T47D (cell line): ENCODE measurements at places on chromosomes 2 and 18.
A peak's percentile ranks its signal among the peaks of the same experiment; 100 is the strongest.

DNA sequence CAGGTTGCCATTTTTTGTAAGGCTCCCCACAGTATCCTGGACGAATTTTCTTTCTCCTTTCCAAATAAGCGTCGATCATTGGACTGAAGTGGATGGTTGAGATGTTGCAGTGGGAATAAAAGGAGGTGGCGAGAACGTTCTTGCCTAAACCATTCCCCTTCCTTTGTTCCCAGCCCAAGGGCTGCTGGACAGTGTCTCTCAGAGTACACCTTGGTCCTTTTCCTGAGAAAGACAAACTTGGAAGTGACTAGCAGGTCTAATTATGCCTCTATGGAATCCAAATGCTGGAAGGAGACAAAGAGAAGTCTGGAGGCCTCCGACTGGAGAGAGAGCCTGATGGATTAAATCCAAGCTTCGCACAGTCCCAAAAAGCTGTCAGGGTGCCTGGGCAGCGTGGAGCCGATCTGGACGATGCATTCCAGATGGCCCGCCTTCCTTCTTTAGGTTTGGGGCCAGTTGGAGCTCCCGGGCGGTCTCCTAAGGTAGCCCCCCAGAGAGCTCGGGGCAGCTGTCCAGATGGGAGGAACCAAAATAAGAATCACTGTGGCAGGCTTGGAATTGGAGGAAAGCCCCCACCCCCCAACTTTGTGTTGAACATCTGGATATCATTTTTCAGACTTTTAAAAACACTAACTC, 186.8 kb downstream of the TMEM247 start:
- DNase-seq, result no peak

GRCh38 chr2:2291500-2292260, 39.4 kb downstream of the MYT1L start:
- DNase-seq, result peak; percentile 33

DNA sequence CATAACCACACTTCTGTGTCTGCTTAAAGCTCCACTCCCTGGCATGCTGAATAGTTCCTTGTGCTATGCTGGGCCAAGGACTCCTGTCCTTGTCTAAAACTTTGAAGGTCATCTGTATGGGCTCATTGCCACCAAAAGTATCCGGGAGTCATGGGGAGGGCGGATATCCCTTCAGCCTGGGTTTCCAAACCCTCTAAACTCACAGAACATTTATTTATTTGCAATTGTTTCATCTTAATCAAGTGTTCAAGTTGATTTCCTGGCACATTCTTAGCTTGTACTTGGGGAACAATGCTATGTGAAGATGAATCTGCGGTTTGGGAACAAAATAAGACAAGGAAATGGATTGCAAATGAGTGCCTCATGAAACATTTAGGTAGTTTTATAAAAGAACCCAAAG, 1.8 kb downstream of the NOSTRIN start:
- no peak for DNase-seq

- no peak for DNase-seq
Measured at GRCh38 chr2:102417946-102418345, 5.0 kb upstream of the IL18RAP start.

DNA sequence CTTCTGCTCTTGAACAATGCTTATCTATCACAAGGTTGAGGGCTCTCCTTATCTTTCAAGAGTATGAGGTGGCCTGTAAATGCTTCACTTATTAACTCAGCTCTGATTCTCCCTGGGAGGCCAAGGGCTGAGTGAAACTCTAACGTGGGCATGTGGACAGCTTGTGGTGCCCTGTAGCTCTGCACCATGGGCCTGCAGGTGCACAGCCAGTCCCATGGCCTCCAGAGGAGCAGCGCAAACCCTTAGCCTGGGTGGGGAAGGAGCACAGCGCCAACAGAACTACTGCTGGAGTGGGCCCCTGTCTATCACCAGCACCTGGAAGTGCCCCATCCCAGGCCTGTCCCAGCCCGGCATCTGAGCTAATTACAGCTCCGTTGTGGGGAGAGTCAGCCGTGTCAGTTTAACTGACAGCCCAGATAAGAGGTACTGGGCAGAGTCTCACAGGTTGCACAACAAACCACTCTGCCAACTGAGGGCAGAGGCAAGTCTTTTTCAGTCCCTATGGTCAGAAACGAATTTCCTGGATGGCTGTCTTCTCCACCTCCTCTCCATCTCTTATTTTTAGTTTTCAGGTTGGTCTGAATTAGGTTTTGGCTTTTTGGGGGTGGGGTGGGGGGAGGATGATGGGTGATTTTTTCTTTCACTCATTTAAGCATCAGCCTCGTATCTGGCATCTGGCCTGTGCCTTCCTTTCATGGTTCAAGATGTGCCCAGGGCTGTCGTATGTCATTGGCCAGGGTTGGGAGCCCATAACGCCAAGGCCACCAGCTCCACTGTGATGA, 219.5 kb downstream of the BCL2 start:
- no peak for DNase-seq

DNA sequence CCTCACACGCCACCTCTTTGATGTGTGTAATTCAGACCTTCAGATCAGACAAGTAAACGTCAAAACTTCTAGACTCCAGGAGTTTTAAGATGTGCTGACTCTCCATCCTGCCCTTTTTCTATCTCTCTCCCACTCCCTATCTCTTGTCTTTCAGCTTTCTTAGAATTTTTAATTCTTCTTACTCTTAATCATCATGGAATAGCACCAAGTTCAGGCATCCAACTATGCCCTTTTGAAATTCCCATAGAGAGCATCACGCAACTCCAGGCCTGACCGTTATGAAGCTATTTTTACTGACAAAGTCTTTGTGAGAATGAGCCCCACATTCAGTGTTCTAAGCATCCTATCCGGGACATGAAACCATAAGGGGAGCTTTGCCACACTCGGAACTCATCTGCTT, 62.6 kb downstream of the CTAGE1 start:
- DNase-seq, result no peak

DNA sequence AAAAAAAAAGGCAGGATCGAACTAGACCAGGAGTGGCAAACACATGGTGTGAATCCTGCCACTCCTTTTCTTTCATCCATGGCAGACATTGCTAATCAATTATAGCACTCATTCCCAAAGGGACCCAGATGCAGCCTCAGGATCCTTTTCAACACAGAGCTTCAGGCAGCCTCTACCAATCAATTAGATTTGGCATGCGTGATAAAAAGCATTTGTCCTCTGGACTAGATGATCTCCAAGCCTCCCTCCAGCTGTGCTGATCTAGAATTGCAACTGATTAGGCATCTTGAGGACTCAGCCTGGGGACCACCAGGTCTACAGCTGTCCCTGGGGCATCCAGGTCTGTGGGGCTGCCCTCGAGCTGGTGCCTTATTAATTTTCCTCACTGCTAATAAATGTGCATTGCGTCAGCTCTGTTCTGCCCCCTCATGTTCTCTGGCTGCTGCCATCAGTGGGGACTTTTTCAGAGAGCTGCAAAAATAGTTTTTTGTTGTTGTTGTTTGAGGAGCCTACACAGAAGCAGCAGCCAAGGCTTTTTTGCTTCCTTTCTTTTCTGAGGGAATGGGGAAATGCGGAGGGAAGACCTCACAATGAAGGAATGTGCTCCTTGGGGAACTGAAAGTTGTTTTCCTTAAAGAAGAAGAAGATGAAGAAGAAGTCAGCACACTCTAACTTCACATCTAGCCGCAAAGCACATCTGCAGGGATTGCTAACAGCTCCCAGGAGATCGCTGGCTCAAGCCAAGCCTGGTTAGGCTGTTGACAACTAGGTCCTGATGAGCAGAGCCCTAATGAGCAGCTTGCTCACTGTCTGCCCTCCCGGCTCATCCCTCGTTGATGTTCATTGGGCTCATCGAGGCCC, 8.8 kb upstream of the ATOH8 start:
- no peak for DNase-seq

- no peak for DNase-seq
Measured at GRCh38 chr2:67833632-67834031, 229.2 kb downstream of the C1D start.

- no peak for DNase-seq
Measured at GRCh38 chr2:207749873-207750272, 19.8 kb downstream of the FZD5 start.

- DNase-seq, result no peak
Measured at GRCh38 chr2:127504552-127505430, 21.5 kb downstream of the IWS1 start.

GRCh38 chr18:36658611-36659010, 170.2 kb downstream of the TPGS2 start:
- no peak for DNase-seq

DNA sequence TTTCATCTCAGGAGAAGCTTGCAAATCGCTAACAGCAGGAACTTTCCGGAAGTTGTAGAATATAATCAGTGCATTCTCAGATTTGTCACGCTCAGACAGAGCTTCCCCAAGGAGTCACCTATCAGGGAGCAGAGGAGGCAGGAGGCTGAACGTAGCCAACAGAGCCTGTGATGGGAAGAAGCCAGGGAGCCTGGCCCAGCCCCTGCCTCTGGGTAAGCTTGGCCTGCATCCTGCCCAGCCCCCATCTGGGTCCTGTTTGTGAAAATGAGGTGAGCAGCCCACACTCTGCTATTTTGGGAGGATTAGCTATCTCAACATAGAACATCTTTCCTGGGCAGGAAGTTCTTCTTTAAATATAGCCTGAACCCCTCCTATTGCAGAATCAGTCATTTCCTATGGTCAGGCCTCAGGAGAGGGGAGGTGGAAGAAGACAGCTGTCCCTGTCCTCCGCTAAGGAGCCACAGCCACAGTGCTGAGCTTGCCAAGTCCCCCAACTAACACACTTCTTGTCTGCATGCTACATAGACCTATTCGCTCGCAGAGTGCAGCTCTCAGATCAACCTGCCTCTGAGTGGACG, 19.2 kb upstream of the PKDCC start:
- no peak for DNase-seq

- no peak for DNase-seq
Measured at GRCh38 chr18:1796636-1797035, 774.7 kb downstream of the METTL4 start.

GRCh38 chr2:157789933-157790511, 86.1 kb downstream of the ACVR1 start:
- DNase-seq, result no peak

GRCh38 chr18:77165503-77166188, 33.1 kb upstream of the MBP start:
- DNase-seq, result no peak

- no peak for DNase-seq
Measured at GRCh38 chr2:181684454-181685149, 4.3 kb upstream of the NEUROD1 start.

GRCh38 chr2:178108176-178108575, 4.1 kb upstream of the RBM45 start:
- no peak for DNase-seq

DNA sequence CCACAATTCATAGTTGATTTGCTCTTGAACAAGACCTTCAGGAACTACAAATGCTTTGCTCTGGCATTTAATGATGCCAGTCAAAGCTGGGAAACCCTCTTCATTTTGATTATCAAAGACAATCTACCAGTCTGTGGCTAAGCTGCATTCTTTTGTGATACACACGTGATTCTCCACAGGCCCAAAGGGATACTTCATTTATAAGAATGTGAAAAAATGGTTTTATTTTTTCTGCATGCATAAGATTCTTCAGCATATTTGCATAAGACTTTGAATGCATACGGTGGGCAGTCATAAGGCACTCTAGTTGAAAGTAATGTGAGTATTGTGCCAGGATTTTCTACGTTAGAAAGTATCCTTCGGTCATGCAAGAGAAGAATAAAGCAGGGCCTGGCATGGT, 33.0 kb upstream of the ARL5A start:
- DNase-seq, result no peak

GRCh38 chr2:157508676-157509075, 64.8 kb upstream of the CYTIP start:
- no peak for DNase-seq

DNA sequence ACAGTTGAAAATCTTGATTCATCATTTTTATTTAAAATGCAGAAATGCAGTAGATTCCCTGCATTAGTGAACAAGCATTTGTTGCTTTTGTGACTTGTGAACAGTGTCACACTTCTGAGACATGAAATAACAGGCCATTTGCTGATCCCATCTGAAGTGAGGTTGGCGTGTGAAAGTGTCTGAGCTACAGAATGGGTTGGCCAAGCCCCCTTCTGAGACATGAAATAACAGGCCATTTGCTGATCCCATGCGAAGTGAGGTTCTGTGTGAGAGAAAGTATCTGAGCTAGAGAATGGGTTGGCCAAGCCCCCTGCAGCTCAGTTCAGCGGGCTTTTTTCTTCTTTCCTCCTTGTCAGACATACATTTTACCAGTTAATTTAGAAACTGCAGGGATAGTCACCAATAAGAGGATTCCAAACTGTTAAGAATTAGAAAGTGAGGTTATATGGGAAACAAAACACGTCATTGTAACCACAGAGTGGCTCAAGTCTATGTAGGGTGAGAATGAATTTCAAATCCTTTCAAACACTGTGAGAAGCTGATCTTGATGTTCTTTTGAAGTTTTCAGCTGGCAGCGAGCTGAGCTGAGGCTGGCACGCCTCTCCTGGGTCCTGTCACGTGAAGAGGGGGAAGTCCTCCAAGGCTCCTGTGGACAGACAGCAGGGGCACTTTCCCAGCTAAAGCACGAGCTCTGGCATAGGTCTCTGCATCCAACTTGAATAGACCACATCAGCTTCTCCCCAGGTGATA, 339.2 kb upstream of the SALL3 start:
- DNase-seq, result no peak

DNA sequence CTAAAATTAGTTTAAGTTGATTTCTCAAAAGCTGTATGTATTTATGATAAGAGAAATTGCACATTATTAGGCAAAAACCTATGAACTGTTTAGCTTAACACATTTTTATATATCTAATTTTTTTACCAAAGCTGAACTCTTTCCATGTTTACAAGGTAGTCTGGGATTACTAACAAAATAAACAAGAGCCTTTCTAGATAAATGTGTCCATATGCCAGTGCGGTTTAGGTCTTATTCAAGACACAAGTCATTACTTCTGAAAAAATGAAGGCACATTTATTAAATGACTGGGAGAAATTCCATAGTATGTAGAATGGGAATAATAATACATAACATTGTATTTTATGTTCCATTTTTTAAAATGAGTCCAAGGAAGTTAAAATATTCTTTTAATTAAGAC, 82.0 kb downstream of the DPP4 start:
- no peak for DNase-seq

- no peak for DNase-seq
Measured at GRCh38 chr18:21901423-21901945, 160.9 kb downstream of the MIB1 start.

DNA sequence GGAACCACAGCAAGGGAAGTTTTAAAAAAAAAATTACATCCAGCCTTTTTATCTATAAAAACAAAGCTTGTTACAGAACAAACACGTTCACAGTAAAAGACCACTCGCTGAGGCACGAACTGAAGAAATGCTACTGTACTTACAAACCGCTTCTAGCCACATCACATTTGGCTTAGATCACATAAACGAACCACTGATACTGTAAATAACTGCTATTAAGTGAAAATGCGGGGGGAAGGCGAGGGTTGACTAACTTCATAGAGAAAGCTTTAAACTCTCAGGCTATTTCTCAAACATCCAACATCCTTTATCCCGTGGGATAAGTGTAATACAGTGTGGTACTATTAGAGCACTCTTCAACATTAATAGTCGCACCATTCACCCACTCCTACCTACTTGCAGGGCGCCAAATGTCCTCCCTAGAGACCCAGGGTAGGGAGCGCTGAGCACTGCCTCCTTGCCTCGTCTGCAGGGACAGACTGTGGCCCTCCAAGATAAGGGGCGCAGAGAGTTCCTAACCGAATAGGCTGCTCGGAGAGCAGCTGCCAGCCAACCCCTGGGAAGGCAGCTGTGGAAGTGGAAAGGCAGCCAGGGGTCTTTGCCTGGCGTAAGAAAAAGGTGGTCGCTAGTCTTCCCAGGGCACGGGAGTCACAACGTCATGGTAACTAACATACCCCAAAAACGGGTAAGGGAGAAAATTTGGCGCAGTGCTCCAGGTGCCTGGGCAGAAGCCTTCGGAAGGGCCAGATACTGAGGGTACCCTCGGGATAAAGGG, 854 bp downstream of the GPR155 start:
- no peak for DNase-seq

- no peak for DNase-seq
Measured at GRCh38 chr2:29723255-29724001, 198.0 kb downstream of the ALK start.
